Bronchus fibroblast of lung (primary cell): ENCODE measurements at places on chromosomes 6 and 20. TPM values are rescaled to one million over a fixed set of nuclear protein-coding genes. Genes with fewer than 3 reads are reported as not detected.

The HLA-DOB gene
- 0.30 and 0.84 TPM in 2 replicates for total RNA-seq

The PPDPF gene
- 259 and 266 TPM in 2 replicates for total RNA-seq

The BAG2 gene
- total RNA-seq: 13.1 and 15.0 TPM in 2 replicates

The FANCE gene
- 13.7 and 15.1 TPM in 2 replicates for total RNA-seq

The PCK1 gene
- total RNA-seq: under 0.01 TPM in 1 of 2 replicates, not detected in the other
